Naive thymus-derived CD8-positive, alpha-beta T cell (primary cell): ENCODE measurements at places on chromosomes 13 and 19. TPM values are rescaled to one million over a fixed set of nuclear protein-coding genes. Genes with fewer than 3 reads are reported as not detected.

AP1M1 gene
- 151 TPM for total RNA-seq

DNA sequence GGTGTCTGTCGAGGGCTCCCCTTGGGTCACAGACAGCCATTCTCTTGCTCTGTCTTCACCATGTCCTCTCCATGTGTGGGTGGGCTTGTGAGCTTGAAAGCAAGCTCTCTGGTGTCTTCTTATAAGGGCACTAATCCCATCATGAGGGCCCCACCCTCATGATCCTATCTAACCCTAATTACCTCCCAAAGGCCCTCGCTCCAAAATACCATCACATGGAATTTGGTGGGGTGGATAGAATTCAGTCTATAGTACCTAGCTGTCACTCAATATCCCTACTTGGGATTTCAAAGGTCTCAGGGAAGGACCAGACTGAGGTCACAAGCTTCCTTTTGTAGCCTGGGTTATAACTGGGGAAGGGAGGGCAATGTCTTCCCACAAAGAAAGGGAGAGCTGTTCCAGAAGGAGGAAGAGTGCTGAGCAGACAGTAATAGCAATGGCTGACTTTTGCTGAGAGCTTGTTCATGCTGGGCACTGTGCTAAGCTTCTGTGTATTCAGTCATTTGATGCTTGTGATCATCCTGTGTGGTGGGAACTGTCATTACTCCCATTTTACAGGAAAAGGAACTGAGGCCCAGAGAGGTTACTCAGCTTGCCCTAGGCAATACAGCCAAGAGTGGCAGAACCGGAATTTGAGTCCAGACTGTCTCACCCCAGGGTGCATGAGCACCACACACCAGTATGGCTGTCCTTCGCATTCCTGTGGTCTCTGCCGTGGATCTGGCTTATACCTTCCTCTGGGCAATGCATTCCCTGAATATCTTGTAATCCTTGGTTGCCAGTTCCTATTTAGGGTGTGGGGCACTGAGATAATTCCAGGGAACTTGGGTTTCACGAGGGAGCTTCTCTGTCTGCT, 8.2 kb downstream of the FXYD5 start:
- no peaks in the 10 kb centered on the region for H3K27me3 ChIP-seq
- H3K27ac ChIP-seq, result peak overlapping the region; percentile 74
- H3K4me3 ChIP-seq, result no peak overlapping the region
- peaks cover 28% of the 10 kb centered on the region for H3K4me1 ChIP-seq
- H3K36me3 ChIP-seq, result peaks cover 100% of the 10 kb centered on the region

GRCh38 chr13:106100171-106100919, 435.1 kb downstream of the EFNB2 start:
- H3K27ac ChIP-seq, result no peak overlapping the region
- H3K4me3 ChIP-seq, result no peak overlapping the region
- H3K27me3 ChIP-seq, result no peaks in the 10 kb centered on the region
- no peak for DNase-seq
- H3K4me1 ChIP-seq, result no peaks in the 10 kb centered on the region

DNA sequence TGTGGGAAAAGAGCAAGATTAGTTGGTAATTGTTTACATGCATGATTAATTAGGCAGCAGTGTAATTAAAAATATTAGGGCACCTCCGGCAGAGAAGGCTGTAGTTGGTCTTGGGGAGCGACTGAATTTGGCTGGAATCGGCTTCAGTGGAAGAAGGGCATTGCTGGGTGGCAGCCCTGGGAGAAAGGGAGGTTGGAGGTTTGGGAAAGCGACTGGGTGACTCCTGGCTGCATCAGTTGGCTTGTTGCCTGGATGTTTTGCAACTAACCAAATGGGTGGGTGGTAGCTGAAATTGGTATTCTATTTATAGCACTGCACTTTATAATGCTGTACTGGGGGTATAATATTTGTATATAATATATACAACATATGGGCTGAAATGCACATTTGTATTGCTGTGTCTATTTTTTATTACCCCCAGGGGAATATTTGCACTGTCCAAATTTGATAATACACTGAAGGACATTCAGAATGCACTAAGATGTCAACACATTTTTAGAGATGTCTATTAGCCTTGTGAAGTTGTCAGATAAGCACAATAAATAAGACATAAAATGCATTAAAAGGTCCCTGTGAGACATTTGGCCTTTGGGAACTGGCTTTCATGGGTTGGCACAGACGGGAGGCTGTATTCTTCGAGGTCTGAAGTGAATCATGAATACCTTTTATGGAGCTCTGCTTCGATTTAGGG, 1.7 kb downstream of the B3GLCT start:
- H3K27ac ChIP-seq, result peak overlapping the region; percentile 91
- DNase-seq, result no peak
- peaks cover 33% of the 10 kb centered on the region for H3K4me1 ChIP-seq
- peak overlapping the region; percentile 85 for H3K4me3 ChIP-seq

DNA sequence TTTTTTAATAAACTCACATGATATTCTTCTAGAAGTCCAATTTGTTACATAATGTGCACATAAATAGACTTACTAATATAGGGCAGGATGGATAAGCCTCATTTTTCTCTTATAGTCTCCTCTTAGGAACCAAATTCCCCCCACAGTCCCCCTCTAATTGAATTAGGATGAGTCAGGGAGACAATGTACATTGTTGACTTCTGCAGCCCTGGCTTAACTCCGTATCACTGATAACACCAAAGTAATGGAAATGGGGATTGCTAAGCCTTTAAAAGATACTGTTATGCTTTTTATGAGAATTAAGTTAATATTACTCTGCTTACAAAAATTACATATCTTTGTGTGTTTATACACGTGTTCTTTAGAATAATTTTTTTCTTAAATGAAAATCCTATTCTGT, 5.1 kb upstream of the PCDH9 start:
- no peak for DNase-seq
- H3K4me3 ChIP-seq, result no peak overlapping the region
- no peaks in the 10 kb centered on the region for H3K36me3 ChIP-seq

PCDH8 gene
- total RNA-seq, result not detected

DNA sequence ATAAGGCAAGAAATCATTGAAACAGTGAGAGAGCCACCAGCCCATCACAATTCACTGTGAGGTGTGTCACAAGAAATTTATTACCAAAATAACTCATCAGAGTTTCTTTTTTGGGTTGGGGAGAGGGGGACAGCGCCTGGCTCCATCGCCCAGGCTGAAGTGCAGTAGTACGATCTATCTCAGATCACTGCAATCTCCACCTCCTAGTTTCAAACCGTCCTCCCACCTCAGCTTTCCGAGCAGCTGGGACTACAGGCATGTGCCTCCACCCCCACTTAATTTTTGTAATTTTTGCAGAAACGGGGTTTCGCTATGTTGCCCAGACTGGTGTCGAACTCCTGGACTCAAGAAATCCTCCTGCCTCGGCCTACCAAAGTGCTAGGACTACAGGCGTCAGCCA, 3.6 kb downstream of the IFNL1 start:
- no peak overlapping the region for H3K4me3 ChIP-seq
- no peak overlapping the region for H3K27ac ChIP-seq
- no peaks in the 10 kb centered on the region for H3K36me3 ChIP-seq

OR10H1 gene
- total RNA-seq, result not detected

DNA sequence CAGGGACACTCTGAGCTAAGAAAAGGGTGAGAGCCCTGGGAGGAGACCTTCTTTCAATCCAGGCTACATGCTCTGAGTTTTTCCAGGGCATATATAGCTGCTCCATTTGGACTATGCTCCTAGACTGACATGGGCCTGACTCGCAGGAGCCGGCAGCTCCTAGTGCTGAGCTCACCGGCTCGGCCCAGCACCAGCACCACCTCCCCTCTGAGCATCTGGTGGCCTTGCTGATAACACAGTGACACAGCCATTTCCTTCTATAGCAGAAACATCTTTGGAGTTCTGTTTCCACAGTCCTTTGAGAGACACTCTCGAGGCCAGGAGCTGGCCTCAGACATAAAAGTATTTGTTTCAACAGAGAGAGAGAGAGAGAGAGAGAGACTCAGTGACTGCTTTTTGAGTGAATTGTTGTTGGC, 184.9 kb downstream of the TM9SF2 start:
- H3K4me3 ChIP-seq, result no peak overlapping the region
- H3K4me1 ChIP-seq, result peaks cover 21% of the 10 kb centered on the region
- no peaks in the 10 kb centered on the region for H3K27me3 ChIP-seq
- no peak overlapping the region for H3K27ac ChIP-seq
- peaks cover 3% of the 10 kb centered on the region for H3K36me3 ChIP-seq
- no peak for DNase-seq

- no peak for DNase-seq
- peaks cover 5% of the 10 kb centered on the region for H3K36me3 ChIP-seq
- peak overlapping the region; percentile 45 for H3K4me3 ChIP-seq
These were observed 1.7 kb upstream of the SERTAD3 start for GRCh38 chr19:40445780-40446262.

ARID3A gene
- total RNA-seq, result 3.5 TPM

SIAH3 gene
- 3.9 TPM for total RNA-seq

MAP4K1 gene
- 221 TPM for total RNA-seq

GRCh38 chr13:34620074-34620850, 321.8 kb upstream of the NBEA start:
- H3K27me3 ChIP-seq, result no peaks in the 10 kb centered on the region
- DNase-seq, result no peak
- no peak overlapping the region for H3K27ac ChIP-seq
- H3K4me1 ChIP-seq, result no peaks in the 10 kb centered on the region
- no peak overlapping the region for H3K4me3 ChIP-seq

C19orf44 gene
- total RNA-seq, result 4.4 TPM

GRCh38 chr19:50178859-50179537, 15.9 kb upstream of the IZUMO2 start:
- H3K27ac ChIP-seq, result no peak overlapping the region
- H3K4me3 ChIP-seq, result no peak overlapping the region
- no peak for DNase-seq
- no peaks in the 10 kb centered on the region for H3K36me3 ChIP-seq
- no peaks in the 10 kb centered on the region for H3K4me1 ChIP-seq

PLPPR3 gene
- not detected for total RNA-seq

DNA sequence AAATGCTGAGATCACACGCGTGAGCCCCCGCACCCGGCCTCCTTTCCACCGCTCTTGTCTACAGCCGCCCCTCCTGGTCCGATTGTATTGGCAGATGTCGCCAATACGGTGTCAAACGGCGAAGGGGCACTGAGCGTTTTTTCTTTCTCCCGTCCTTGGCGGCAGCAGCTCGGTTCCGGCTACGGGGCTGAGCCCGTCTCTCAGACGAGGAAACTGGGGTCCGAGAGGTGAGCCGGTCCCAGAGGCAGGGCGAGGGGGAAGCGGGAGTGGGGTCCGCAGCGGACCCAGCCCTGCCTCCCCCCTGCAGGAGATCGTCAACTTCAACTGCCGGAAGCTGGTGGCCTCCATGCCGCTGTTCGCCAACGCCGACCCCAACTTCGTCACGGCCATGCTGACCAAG, 20.4 kb downstream of the POLRMT start:
- no peak for DNase-seq
- peaks cover 3% of the 10 kb centered on the region for H3K27me3 ChIP-seq
- H3K4me3 ChIP-seq, result no peak overlapping the region
- H3K27ac ChIP-seq, result no peak overlapping the region
- peaks cover 26% of the 10 kb centered on the region for H3K4me1 ChIP-seq

TEX29 gene
- 0.99 TPM for total RNA-seq

- peaks cover 11% of the 10 kb centered on the region for H3K27me3 ChIP-seq
- no peak overlapping the region for H3K27ac ChIP-seq
- no peak overlapping the region for H3K4me3 ChIP-seq
- no peaks in the 10 kb centered on the region for H3K4me1 ChIP-seq
- DNase-seq, result no peak
- H3K36me3 ChIP-seq, result no peaks in the 10 kb centered on the region
These were observed 115.5 kb downstream of the FGF14 start for GRCh38 chr13:102286326-102286725.

MBD3L3 gene
- total RNA-seq, result not detected

UNC13A gene
- 0.10 TPM for total RNA-seq

MTMR6 gene
- total RNA-seq, result 19.7 TPM

LHB gene
- total RNA-seq, result not detected

GRCh38 chr13:111344471-111345191, 24.2 kb downstream of the TEX29 start:
- no peak overlapping the region for H3K27ac ChIP-seq
- H3K4me1 ChIP-seq, result no peaks in the 10 kb centered on the region
- DNase-seq, result no peak

- peak; percentile 76 for DNase-seq
- peak overlapping the region; percentile 68 for H3K4me3 ChIP-seq
- no peaks in the 10 kb centered on the region for H3K27me3 ChIP-seq
- peak overlapping the region; percentile 94 for H3K27ac ChIP-seq
- H3K4me1 ChIP-seq, result peaks cover 28% of the 10 kb centered on the region
These were observed 94.5 kb downstream of the GNG7 start for GRCh38 chr19:2607712-2608601.

DNA sequence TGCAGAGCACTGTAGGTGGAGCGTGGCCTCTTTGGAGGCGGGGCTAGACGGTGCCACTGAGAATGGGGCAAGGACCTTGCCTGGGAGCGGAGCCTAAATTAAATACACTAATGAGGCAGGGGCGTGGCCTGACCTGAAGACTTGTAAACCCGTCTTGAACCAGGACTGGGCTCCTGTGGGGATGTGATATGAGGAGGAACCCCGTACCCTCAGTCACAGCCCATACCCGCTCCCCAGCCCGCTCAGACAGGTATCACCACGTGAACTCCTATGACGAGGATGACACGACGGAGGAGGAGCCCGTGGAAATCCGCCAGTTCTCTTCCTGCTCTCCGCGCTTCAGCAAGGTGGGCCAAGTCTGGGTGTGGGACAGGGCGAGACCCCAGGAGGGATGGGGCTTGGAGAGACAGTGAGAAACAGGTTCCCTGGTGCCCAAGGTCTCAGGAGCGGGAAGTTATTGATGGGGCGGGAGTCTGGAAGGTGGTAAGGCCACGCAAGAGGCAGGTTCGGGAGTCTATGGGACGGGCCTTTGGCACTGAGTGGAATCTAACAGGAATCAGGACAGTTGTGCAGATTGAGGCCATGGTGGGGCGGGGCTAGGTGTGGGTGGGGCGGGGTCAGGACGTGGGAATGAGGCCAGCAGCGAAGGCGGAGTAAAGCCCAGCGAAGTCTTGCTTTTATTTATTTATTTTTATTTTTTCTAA, 14.7 kb downstream of the DNASE2 start:
- peak overlapping the region; percentile 92 for H3K27ac ChIP-seq
- peaks cover 8% of the 10 kb centered on the region for H3K4me1 ChIP-seq
- peaks cover 5% of the 10 kb centered on the region for H3K27me3 ChIP-seq
- no peaks in the 10 kb centered on the region for H3K36me3 ChIP-seq

B3GNT8 gene
- 0.39 TPM for total RNA-seq

DNA sequence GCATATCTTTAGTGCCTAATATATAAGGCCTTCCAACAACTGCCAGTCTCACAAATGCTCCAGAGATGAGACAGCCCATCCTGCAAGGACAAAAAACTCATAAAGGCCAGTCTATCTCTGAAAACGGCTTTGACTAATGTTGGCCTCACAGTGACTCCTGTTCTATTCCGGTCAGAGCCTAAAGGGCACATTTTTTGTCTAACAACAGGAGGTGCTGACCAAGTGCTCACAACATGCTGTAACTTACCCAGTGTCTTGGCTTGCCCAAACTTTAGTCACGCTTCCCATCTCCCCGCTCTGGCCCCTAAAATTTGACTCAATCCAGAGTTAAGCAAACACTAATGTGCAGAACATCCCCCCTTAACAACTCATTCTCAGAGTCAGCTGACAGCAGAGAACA, 1411.2 kb upstream of the MIR17HG start:
- no peaks in the 10 kb centered on the region for H3K36me3 ChIP-seq
- no peaks in the 10 kb centered on the region for H3K27me3 ChIP-seq
- no peaks in the 10 kb centered on the region for H3K4me1 ChIP-seq
- no peak for DNase-seq
- H3K4me3 ChIP-seq, result no peak overlapping the region
- no peak overlapping the region for H3K27ac ChIP-seq

- DNase-seq, result peak; percentile 59
- peaks cover 4% of the 10 kb centered on the region for H3K36me3 ChIP-seq
- H3K27ac ChIP-seq, result no peak overlapping the region
- H3K4me3 ChIP-seq, result no peak overlapping the region
- peaks cover 33% of the 10 kb centered on the region for H3K27me3 ChIP-seq
These were observed 52.0 kb downstream of the NWD1 start for GRCh38 chr19:16771618-16772017.

ZNF382 gene
- 22.6 TPM for total RNA-seq

HCST gene
- total RNA-seq, result 87.7 TPM

ELAVL3 gene
- total RNA-seq, result not detected

RASAL3 gene
- total RNA-seq, result 218 TPM
